ENCODE measurements at places on chromosomes 1 and 21. TPM values are rescaled to one million over a fixed set of nuclear protein-coding genes. Genes with fewer than 3 reads are reported as not detected.
A peak's percentile ranks its signal among the peaks of the same experiment; 100 is the strongest.

TMEM125 gene
- total RNA-seq = not detected

MARK1 gene
- total RNA-seq = not detected

ANKRD45 gene
- 3.2 TPM for total RNA-seq

ZNF593OS gene
- not detected for total RNA-seq

CCNL2 gene
- total RNA-seq = 29.9 TPM

RORC gene
- 0.44 TPM for total RNA-seq

SYCP1 gene
- total RNA-seq = not detected

SLC45A1 gene
- not detected for total RNA-seq

DNA sequence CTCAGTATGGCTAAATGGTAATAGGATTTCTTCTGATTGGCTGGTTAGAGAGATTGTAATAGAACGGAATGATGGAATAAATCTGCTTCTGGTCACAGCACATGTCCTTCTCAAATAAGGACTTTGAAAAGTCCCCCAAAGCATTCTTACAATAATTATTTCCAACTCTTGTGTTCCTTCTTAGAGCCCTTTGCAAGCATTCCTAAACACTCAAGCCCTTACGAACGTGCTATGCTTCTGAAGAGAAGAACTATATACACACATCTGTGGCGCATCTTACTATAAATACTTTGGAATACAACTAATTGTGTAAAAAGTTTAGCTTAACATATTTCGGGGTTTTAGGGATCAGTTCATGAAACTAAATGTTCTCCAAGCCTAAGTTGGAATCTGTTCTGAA is 25.6 kb downstream of the CLIC4 start:
- no peak for DNase-seq

DNA sequence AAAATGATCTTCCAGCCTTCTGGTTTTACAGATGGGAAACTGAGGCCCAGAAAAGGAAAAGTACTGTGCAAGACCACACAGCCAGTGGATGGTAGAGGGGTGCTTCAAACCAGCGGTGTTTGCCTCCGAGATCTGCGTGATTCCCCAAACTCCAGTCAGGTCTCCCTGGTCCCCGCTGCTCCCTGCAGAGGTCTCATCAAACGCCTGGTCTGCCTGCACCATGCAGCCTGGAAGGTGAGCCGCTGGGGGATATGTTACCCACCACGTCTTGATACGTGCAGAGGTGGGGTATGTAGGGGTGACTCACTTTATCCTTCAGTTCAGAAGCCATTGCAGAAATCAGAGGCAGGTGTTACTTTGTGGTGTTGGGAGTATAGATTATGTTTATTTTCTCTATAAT is 56.3 kb downstream of the MYOM3 start:
- DNase-seq = no peak

DNA sequence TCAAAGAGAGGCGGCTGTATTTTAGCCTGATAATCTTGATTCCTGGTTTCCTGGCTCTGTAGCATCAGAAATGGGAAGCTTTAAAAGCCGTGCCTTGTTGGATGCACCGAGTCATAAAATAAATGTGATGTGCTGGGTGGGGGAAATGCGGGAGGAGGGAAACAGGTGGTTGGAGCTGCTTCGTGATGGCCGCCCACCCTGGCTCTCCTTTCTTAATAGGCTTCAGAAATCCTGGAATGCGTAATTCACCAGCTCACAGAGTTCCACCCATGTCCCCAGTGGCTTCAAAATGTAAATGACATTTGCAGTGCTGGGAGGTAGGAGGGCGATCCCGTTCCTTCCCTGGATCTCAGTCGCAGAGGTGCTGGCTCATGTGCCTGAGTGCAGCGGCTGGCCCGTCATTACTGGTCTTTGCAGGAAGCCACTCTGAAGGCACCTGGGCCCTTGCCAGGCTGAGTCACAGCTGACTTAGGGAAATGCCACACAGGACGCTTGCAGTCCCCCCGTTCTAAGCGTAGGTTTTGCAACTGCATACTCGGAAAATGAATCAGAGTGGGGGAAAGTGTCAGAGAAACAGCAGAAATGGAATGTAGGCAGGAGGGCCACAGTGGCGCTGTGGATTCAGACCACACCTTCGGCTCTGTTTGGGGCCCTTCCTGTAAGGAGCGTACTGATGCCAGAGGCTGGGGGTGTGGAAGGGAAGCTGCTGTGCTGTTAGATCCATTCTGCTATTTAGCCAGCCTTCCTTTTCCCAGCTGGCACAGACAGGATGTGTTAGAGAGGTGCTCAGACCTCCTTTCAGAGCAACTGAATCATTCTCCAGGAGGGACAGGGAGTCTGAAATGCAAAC is 37.6 kb downstream of the GALNT2 start:
- peak; percentile 100 for DNase-seq

DNA sequence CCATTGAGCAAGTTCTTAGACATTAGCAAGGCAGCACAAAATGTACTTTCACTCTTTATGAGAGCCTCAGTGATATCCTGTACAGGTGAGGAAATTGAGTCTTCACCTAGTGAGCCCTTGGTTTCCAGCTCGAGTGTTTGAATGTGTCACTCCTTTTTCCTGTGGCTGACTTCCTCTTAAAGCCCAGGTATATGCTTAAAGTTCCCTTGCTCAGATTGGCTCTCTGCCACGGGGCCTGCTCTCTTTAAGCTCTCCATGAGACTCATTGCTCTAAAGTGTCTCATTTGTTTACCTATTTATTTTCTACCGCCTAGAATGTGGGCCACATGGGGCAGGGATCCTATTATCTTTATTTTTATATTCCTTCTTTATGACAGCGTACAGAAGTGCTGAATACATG is 324.9 kb downstream of the SIPA1L2 start:
- DNase-seq = no peak

GRCh38 chr1:61842036-61842435 is 99.8 kb downstream of the PATJ start:
- no peak for DNase-seq

- DNase-seq = no peak
Observed at GRCh38 chr1:2834741-2835564, 33.5 kb upstream of the TTC34 start.

DNA sequence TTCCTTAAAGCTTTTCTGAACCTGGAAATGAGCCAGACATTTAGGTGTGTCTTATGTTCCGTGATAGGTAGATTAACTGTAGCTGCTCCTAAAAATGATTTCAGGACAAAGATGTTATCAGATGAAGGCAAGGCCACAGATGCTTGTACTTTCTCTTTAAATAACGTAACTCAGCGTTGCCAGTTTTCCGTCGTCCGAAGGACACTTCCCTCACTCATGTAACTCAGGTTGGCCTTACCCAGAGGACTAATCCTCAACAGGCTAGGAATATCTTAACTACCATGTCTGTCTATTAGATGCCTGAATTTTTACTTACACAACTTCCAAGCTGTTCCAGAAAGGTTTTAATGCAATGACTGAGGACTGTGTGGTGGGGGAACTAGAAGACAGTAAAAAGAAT is 35.4 kb upstream of the FAM89A start:
- no peak for DNase-seq

DNA sequence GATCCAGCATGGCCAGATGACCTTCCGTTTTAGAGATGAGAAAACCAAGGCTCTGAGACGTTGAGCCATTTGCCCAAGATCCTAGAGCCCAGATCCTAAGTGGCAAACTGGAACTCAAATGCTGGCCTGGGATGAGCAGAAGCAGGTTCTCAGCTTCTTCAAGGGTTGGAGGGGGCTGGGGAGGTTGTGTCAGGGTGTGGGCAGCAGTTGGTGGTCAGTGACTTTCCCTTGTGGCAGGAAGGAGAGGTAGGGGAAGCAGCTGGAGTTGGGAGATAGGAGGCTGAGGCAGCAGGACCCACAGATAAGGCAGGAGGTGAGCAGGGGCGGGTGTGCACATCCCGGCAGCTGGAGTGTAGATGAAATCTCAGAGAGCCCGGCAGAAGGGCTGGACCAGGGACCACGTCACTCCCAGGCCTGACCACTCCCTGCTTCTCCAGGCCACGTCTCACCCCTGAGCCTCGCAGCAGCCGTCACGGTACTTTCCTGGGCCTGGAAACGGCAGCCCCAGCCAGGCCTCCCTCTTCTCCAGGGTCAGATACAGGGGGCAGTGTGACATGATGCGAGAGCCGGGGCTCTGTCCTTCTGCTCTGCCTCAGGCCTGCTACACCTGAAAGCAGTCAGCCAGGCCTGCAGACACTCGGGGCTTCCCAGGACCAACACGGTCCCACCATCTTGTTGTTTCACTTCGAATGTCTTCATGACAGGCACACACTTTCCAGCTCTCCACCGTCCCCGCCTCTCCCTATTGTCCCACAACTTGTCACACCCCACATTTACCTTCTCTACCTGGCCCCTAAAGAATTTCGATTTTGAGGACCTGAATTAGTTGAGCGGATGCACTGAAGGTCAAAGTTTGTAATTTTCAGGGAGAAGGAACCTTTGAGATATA is 11.5 kb upstream of the LAPTM5 start:
- DNase-seq = no peak

GRCh38 chr1:25889470-25889869 is 14.0 kb upstream of the PAQR7 start:
- no peak for DNase-seq

DNA sequence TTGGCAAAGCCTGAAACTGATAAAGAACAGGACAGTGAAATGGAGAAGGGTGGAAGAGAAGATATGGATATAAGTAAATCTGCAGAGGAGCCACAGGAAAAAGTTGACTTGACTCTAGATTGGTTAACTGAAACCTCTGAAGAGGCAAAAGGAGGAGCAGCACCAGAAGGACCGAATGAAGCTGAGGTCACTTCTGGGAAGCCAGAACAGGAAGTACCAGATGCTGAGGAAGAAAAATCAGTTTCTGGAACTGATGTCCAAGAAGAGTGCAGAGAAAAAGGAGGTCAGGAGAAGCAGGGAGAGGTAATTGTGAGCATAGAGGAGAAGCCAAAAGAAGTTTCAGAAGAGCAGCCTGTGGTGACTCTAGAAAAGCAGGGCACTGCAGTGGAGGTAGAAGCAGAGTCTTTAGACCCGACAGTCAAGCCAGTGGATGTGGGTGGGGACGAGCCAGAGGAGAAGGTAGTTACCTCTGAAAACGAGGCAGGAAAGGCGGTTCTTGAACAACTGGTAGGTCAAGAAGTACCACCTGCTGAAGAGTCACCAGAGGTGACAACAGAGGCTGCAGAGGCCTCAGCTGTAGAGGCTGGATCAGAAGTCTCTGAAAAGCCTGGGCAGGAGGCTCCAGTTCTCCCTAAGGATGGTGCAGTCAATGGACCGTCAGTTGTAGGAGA is 16.3 kb downstream of the CCDC17 start:
- DNase-seq = no peak

- peak; percentile 41 for DNase-seq
Observed at GRCh38 chr1:168135116-168135920, 1.4 kb downstream of the GPR161 start.

- peak; percentile 21 for DNase-seq
Observed at GRCh38 chr21:42198929-42199867, 19.7 kb upstream of the ABCG1 start.

GRCh38 chr1:170967042-170967910 is 31.9 kb downstream of the MROH9 start:
- peak; percentile 33 for DNase-seq

DNA sequence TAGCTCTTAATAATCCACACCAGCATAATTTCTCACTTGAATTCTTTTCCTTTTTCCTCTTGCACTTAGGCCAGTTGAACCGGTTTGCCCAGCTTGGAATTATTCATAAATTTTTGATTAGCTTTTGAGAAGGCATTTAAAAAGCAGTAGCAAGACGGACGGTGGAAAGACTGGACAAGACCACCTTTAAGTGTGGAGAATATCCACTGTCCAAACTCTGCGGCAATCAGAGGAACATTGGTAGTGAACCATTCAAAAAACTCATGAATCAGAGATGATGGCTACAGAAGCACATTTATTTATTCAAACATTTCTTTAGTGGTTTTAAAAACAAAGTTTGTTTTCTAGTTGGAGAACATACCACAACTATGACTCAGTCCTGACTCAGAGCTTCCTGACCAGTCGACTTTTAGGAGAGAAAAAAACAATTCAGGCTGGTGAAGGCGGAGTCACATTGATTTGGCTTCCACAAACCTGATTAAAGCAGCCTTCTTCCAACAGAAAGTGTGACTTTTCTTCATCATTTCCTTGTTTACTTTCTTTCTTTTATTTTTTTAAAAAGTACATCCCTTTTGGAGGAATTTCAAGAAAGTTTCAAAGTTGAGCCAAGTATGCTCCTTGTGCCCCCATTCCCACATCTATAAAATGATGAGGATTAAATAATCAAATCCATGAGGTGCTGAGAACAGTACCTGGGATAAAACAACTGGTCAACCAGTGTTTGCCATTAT is 128.8 kb downstream of the ADSS2 start:
- DNase-seq = peak; percentile 98

DNA sequence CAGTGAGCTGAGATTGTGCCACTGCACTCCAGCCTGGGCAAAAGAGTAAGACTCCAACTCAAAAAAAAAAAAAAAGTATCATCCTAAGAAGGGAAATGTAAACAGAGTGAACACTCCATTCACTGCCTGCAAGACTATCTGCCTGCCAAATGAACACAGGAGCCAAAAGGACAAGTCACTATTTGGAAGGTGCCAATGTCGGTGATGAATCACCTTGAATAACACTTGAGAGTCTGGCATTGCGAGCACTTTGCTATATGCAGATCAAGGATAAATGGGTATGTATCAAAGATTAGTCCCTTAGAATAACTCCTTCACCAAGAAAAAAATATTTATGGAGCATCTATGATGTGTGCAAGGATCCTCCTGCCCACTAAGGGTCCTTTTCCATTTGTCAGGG is 6.6 kb downstream of the UBR4 start:
- DNase-seq = peak; percentile 95

DNA sequence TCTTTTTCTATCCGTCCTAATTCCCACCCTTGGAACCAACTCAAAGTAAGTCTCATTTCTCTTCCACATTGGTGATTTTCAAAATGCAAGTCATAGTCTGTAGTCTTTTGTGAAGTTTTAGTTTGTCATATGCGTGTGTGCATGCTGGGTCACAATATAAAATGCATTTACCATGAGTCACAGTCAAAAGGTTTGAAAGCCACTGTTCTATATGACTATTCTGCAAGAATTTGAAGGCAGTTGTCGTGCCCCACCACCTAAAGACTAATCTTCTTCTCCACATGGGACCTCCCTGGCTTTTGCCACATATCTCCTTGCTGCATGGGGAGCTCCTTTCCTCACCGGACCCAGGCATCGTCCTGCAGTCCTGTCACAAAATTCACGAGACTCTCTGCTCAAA is 1.6 kb downstream of the STPG1 start:
- peak; percentile 75 for DNase-seq

DNA sequence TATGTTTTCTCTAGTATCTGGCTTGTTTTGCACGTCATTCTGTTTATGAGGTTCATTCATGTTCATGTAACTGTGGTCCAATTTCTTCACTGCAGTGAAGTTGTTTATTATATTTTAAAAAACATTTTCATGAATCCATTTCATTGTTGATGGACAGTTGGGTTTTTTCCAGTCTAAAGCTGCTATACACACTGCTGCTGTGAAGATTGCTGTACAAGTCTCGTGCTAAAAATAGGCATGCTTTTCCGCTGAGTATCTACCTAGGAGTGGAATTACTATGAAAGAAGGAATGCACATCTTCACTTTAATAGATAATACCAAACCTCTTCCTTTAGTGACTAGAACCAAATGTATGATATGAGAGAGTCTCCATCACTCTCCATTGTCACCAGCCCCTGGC is 49.0 kb upstream of the ETS2 start:
- DNase-seq = peak; percentile 90
